CD8-positive, alpha-beta memory T cell (primary cell): ENCODE measurements at places on chromosomes 5 and 9.

- H3K36me3 ChIP-seq = peaks cover 7% of the 10 kb centered on the region
- peak overlapping the region; percentile 77 for H3K27ac ChIP-seq
- DNase-seq = peak; percentile 45
- peak overlapping the region; percentile 96 for H3K4me3 ChIP-seq
Observed at GRCh38 chr5:40680741-40681362, 1.1 kb downstream of the PTGER4 start.

DNA sequence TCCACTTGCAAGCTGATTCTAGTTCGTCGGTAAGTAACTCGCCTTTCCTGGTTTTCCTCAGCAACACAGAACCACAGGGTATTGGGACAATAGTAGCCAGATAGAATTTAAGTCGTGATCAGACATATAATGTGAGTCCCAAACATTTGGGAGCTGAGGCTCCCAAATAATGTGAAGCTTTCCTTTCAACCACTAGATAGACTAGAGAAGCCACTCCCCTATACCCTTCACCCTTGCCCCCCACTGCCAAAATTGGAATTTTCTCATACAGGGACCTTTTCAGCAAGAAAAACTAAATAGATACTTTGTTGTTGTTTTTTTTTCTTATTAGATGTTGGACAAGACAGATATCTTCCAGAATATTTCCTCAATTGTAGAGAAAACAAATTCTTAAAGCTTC lies 1.9 kb downstream of the C6 start:
- H3K4me1 ChIP-seq = no peaks in the 10 kb centered on the region
- H3K27ac ChIP-seq = no peak overlapping the region
- H3K27me3 ChIP-seq = no peaks in the 10 kb centered on the region
- no peaks in the 10 kb centered on the region for H3K36me3 ChIP-seq

DNA sequence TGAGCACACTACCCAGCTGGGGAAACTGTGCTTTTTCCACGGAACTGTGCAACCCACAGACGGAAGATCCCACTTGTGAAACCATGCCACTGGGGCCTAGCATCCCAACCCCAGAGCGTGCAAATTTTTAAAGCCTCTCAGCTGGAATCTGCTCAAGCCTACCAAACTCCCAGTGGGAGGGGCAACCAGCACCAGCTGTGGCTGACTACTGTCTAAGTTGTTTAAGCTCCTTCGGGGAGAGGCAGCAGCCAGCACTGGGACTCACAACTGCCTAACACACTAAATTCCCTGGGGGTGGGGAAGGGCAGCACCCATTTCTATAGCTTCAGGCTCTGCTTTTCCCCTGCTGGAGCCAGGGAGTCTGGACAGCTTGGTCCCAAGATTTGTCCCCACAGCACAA lies 287.6 kb upstream of the MSX2 start:
- H3K4me3 ChIP-seq = no peak overlapping the region
- H3K36me3 ChIP-seq = no peaks in the 10 kb centered on the region
- no peaks in the 10 kb centered on the region for H3K4me1 ChIP-seq
- no peak overlapping the region for H3K27ac ChIP-seq

DNA sequence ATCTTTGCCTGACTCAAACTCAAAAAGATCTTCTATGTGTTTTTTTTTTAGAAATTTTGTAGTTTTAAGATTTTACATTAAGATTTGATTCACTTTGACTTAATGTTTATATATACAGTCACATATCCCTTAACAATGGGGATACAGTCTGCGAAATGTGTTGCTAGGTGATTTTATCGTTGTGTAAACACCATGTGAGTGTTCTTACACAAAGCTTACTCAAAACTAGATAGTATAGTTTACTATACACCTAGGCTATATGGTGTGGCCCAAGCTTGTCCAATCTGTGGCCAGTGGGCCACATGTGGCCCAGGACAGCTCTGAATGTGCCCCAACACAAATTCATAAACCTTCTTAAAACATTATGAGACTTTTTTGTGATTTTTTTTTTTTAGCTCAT lies 131.9 kb downstream of the CWC27 start:
- no peak overlapping the region for H3K27ac ChIP-seq
- DNase-seq = no peak
- H3K4me3 ChIP-seq = no peak overlapping the region

DNA sequence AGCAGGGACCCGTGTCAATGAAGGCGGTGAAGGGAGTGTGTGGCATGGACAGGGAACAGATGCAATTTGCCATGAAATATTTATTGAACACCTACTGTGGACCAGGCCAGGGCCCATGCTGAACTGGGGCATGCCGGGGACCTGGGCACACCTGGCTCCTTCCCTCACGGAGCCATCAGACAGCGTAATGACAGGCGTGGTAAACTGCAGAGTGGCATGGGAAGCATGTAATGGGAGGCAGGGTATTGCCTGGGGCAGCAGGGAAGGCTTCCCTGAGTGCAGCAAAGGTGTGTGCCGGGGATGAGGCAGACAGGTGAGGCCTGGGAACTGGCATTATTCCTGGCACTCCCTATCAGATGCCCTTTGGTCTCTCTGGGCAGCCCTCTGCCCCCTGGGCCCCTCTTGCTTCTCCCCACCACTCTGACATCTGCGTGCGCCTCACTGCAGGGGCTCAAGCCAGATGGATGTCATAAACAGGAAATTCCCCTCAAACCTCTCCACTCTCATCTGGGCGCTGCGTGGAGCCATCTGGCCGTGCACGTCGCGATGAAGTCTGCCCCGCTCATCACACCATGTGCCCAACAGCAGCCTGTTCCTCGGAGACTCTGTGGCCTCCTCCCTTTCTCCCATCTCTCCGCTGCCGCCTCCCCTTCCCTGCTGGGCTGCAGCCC lies 67.6 kb downstream of the HMCN2 start:
- H3K27me3 ChIP-seq = peaks cover 3% of the 10 kb centered on the region
- no peaks in the 10 kb centered on the region for H3K36me3 ChIP-seq
- H3K4me3 ChIP-seq = no peak overlapping the region
- no peak overlapping the region for H3K27ac ChIP-seq

DNA sequence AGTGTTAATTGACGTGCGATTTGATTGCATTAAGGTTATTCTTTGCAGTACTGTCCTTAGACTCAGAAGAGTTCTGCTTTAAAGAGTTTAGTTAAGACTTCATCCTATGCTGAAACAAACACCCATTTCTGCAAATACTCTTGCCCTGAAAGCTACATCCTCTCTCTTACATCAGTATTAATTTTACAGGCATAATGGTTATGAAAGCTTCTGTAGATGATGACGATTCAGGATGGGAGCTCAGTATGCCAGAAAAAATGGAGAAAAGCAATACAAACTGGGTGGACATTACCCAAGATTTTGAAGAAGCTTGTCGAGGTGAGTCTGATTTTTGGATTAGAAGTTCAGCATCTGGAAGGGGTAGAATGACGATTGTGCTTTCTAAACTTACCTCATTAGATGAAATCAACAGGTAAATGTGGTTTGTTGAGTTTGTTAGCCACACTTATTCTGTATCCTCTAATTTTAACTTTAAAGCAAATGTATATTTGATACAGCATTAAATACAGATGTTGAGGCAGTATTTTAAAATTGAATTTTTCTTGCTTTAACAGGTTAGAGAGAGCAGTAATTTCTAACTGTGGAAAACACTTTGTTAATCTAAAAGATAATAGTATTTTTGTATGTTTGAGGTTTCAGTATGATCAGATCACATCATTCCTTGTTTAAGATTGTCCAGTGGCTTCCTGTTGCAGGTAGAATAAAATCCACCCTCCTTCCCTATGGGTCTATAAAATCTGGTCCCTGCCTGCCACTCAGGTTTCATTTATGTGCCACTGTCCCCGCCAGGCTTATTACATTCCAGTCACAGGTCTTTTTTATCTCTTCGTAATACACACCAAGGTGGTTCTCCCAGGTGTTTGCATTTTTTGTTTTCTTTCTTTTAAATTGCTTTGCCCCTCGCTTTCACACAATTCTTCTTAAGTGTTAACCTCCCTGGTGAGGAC lies 1.3 kb downstream of the NAA35 start:
- H3K27me3 ChIP-seq = no peaks in the 10 kb centered on the region
- H3K27ac ChIP-seq = peak overlapping the region; percentile 68
- DNase-seq = no peak
- peaks cover 38% of the 10 kb centered on the region for H3K4me1 ChIP-seq
- H3K4me3 ChIP-seq = peak overlapping the region; percentile 75
- H3K36me3 ChIP-seq = no peaks in the 10 kb centered on the region

DNA sequence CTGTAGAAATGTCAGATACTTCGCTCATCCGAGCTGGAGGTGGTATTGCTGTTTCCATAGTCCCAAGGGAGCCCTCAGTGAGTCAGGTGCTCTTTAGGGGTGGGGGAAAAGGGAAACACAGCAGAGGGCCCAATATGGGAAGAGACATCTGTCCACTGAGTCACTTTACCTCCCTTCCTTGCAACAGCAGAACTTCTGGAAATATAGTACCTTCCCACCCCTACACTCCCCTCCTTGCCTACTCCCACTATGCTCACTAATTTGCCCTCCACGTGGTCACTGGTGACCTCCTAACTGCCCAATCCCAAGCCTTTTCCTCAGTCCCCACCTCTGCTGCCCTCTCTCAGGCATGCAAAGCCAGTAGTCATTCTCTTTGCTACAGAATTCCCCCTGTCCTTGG lies 1.9 kb downstream of the HK3 start:
- no peak overlapping the region for H3K4me3 ChIP-seq
- H3K4me1 ChIP-seq = no peaks in the 10 kb centered on the region
- no peak overlapping the region for H3K27ac ChIP-seq
- no peaks in the 10 kb centered on the region for H3K27me3 ChIP-seq

- H3K4me1 ChIP-seq = peaks cover 29% of the 10 kb centered on the region
- H3K36me3 ChIP-seq = no peaks in the 10 kb centered on the region
- peak overlapping the region; percentile 15 for H3K4me3 ChIP-seq
- H3K27ac ChIP-seq = no peak overlapping the region
Observed at GRCh38 chr9:87708986-87709728, 16.8 kb upstream of the CTSL start.

- no peaks in the 10 kb centered on the region for H3K4me1 ChIP-seq
- no peak for DNase-seq
- H3K27me3 ChIP-seq = no peaks in the 10 kb centered on the region
- no peaks in the 10 kb centered on the region for H3K36me3 ChIP-seq
- no peak overlapping the region for H3K27ac ChIP-seq
Observed at GRCh38 chr5:31748458-31749172, 109.7 kb downstream of the PDZD2 start.

GRCh38 chr5:54725391-54726280 lies 208.1 kb downstream of the SNX18 start:
- no peak overlapping the region for H3K27ac ChIP-seq
- no peak for DNase-seq
- no peaks in the 10 kb centered on the region for H3K27me3 ChIP-seq
- no peaks in the 10 kb centered on the region for H3K36me3 ChIP-seq
- H3K4me3 ChIP-seq = no peak overlapping the region
- no peaks in the 10 kb centered on the region for H3K4me1 ChIP-seq

DNA sequence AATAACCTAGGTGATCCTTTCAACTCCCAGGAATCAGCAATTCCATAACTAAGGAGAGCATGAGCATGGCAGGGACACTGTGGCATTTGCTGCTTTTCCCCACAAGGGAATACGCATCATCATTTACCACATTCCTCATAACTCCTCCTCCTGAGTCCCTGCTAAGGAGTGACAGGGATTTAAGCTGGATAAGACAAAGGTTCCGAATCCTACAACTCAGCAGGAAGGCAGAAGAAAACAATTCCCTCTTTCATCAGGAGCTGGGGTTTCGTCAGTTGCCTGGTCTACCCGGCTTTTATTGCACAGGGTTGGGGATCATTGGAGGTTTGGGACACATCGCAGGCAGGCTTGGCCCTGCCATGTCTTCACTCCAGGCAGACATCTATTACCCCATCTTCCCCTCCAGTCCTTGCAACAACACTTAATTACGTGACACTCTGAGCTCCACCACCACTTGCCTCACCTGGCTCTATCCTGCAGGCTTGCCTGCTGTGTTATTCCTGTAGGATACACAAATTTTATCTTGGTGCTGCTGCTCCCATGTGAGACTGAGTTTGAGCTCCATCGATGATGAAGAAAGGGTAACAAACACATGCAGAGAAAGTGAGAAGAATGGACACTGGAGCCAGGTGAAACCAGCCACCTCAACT lies 563.0 kb upstream of the KLF4 start:
- H3K4me1 ChIP-seq = no peaks in the 10 kb centered on the region
- H3K27me3 ChIP-seq = no peaks in the 10 kb centered on the region
- no peak overlapping the region for H3K4me3 ChIP-seq
- no peaks in the 10 kb centered on the region for H3K36me3 ChIP-seq
- DNase-seq = no peak

GRCh38 chr5:55021821-55022220 lies 2.2 kb upstream of the GZMK start:
- peaks cover 36% of the 10 kb centered on the region for H3K4me1 ChIP-seq
- no peaks in the 10 kb centered on the region for H3K36me3 ChIP-seq
- no peaks in the 10 kb centered on the region for H3K27me3 ChIP-seq
- H3K4me3 ChIP-seq = peak overlapping the region; percentile 7
- DNase-seq = no peak

- peaks cover 16% of the 10 kb centered on the region for H3K4me1 ChIP-seq
- no peak overlapping the region for H3K27ac ChIP-seq
Observed at GRCh38 chr9:98049288-98050072, 7.1 kb upstream of the NANS start.

- peaks cover 16% of the 10 kb centered on the region for H3K4me1 ChIP-seq
- H3K27ac ChIP-seq = no peak overlapping the region
- H3K4me3 ChIP-seq = no peak overlapping the region
Observed at GRCh38 chr9:21966140-21966851, 27.9 kb downstream of the CDKN2A start.

GRCh38 chr5:67216564-67216963 lies 20.0 kb upstream of the CD180 start:
- H3K36me3 ChIP-seq = no peaks in the 10 kb centered on the region
- H3K4me1 ChIP-seq = peaks cover 62% of the 10 kb centered on the region
- no peaks in the 10 kb centered on the region for H3K27me3 ChIP-seq
- H3K4me3 ChIP-seq = peak overlapping the region; percentile 23

- peaks cover 23% of the 10 kb centered on the region for H3K4me1 ChIP-seq
- no peak overlapping the region for H3K4me3 ChIP-seq
- no peaks in the 10 kb centered on the region for H3K36me3 ChIP-seq
- no peak for DNase-seq
- H3K27me3 ChIP-seq = no peaks in the 10 kb centered on the region
Observed at GRCh38 chr9:133711428-133712220, 26.5 kb downstream of the SARDH start.

- H3K4me1 ChIP-seq = no peaks in the 10 kb centered on the region
- no peak overlapping the region for H3K4me3 ChIP-seq
- no peak overlapping the region for H3K27ac ChIP-seq
- H3K36me3 ChIP-seq = no peaks in the 10 kb centered on the region
- H3K27me3 ChIP-seq = no peaks in the 10 kb centered on the region
Observed at GRCh38 chr9:125904155-125904851, 157.1 kb downstream of the PBX3 start.

GRCh38 chr9:102354041-102354440 lies 615.6 kb upstream of the GRIN3A start:
- H3K4me3 ChIP-seq = no peak overlapping the region
- H3K4me1 ChIP-seq = no peaks in the 10 kb centered on the region
- no peaks in the 10 kb centered on the region for H3K27me3 ChIP-seq
- no peaks in the 10 kb centered on the region for H3K36me3 ChIP-seq
- no peak for DNase-seq
- H3K27ac ChIP-seq = no peak overlapping the region

DNA sequence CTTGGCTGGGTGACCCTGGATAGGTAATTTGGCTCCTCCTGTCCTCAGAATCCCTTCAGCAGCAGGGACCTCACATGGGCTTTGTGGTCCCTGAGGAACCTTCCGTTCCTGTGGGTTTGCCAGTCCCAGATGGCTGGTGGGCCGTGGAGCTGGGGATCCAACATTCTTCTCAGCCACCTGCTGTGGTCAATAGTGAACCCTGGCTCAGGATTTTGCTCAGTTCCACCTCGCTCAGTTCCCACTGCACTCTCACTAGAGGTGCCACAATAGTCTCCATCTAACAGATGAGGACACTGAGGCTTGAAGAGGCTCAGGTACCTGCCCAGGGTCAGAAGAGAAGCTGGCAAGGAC lies 17.1 kb upstream of the SPOUT1 start:
- H3K4me1 ChIP-seq = no peaks in the 10 kb centered on the region
- no peak for DNase-seq
- no peaks in the 10 kb centered on the region for H3K27me3 ChIP-seq
- no peak overlapping the region for H3K27ac ChIP-seq
- H3K4me3 ChIP-seq = no peak overlapping the region
- H3K36me3 ChIP-seq = no peaks in the 10 kb centered on the region
